RPMI7951 (cell line): ENCODE measurements at places on chromosomes 7 and 10. TPM values are rescaled to one million over a fixed set of nuclear protein-coding genes. Genes with fewer than 3 reads are reported as not detected.

GRCh38 chr7:80272560-80273239, 138.1 kb downstream of the GNAI1 start:
- no peak for DNase-seq

The SFRP4 gene
- total RNA-seq: 0.10 and 0.12 TPM in 2 replicates

DNA sequence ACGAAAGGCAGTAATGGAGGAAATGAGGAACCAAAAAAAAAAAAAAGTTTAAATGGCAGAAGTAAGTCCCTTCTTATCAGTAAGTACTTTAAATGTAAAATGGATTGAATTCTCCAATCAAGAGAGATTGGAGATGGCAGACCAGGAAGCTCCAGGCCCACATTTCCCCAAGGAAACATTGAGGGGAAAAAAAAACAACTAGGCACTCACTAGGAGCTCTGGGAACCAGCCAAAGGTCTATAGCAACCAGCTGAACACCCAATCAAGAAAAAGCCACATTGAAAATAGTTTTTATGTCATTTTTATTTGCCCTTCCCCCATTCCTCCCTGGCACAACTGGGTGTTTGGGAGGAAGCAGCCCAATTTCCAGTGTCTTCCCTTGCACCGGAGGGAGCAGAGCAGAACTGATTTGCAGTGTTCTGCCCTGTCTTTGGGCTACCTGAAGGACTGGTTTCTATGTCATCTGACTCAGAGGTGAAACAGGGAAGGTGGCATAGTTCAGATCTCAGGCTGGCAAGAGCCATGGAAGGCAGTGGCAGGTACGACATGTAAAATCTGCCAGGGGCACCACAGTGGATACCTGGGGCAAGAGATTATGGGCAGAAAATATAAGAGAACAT, 121.9 kb downstream of the SMURF1 start:
- no peak for DNase-seq

DNA sequence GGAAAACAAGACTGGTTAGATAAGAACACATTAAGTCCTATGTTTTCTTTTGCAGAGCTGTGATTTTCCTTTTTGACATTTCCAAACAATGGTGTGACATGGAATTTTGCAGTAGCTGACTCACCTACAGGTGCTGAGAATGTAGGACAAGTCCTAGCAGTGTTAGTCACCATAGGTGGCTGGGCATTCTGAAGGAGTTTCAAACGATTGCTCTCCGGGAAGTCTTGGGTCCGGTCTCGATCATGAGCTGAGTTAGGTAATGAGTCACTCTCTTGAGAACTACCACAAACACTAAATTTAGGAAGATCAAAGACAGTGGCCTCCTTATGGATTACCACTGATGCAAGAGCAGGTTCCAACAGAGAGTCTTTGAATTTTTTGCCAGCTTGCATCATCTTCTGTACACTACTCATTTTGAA, 3.6 kb downstream of the FIGNL1 start:
- peak; percentile 96 for DNase-seq

DNA sequence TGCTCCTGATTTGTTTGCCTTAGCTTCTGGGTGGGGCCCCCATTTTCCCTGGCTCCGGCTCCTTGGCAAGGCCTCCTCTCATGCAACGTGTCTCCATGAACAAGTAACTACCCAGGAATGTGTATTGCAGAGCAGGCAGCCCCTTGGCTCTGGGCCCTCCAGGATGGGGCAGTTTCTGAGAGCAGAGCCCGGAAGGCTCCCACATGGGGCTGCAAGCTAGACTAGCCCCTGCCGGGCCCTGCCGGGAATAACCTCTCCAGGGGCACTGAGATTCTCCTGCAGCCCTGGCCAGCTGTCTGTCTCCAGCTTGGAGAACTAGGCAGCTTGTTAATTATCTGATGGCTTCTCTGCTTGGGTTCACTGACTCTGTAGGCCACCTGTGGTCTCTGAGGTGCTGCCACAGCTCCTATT, 184.0 kb upstream of the INHBA start:
- DNase-seq: peak; percentile 96

The CTAGE6 gene
- total RNA-seq: 0.12 TPM in 1 of 2 replicates, not detected in the other

DNA sequence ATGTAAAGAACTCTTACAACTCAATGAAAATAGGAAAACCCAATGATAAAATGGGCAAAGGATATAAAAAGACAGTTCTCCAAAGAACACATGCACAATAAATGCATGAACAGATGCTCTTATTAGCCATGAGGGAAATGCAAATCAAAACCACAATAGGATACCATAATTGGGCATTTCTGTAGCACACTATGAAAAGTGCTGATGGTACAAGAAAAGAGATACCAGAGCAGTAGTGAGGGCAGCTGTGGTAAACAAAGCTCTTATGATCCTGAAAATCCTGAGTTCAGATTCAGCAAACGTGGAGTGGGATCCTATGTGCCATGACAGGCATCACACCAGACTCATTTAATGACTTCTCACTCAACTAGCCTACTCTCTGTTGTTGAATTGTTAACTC, 96.7 kb upstream of the SLC25A13 start:
- DNase-seq: no peak

- no peak for DNase-seq
Observed at GRCh38 chr10:13911821-13912520, 325.2 kb downstream of the PRPF18 start.

GRCh38 chr7:127252377-127252713, 396 bp downstream of the GRM8 start:
- no peak for DNase-seq

GRCh38 chr7:116512520-116513188, 12.2 kb upstream of the CAV1 start:
- peak; percentile 75 for DNase-seq

GRCh38 chr7:151426904-151427704, 12.8 kb downstream of the CRYGN start:
- no peak for DNase-seq

- no peak for DNase-seq
Observed at GRCh38 chr7:69677881-69678493, 79.7 kb downstream of the AUTS2 start.

The TAS2R3 gene
- 0.12 TPM in 1 of 2 replicates, not detected in the other for total RNA-seq

DNA sequence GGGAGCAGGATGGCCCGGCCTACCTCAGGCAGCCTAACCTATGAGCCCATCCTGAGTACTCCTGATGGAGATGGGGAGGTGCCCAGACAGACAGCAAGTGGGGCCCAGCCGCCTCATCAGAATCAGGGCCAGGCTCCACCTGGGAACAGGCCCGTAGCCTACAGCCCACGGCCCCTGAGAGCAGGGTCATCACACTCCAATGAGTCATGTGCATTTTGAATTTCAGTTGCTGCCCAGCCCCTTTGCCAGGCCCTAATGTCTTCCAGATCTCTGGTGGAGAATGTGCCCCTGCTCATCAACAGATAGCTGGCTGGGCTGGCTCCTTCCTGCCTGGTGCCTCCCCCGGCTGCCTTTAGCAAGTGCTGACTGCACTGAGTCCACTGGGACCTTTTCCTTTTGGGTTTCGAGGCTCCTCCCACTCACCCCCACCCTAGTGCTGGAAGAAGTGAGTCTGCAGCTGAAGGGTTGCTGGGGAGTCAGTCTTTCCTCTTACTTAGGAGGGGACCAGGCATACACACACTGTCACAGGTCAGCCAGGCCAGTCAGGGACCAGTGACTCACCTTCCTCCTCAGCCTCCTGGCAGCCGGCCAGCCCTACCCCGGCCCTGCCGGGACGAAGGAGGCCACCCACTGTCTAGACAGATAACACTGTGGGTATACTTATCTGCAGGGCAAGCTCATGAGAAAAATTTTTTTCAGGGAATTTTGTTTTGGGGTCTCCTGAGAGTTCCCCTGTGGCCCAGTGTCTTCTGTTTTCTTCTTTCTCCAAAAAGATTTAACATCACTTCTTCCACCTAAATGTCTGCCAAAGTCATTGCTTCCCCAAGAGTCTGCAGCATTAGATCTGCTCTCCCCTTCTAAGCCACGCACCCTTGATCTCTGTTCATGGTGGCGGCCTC, 9.1 kb upstream of the ASIC3 start:
- DNase-seq: peak; percentile 99

GRCh38 chr10:96910488-96911395, 78.6 kb downstream of the LCOR start:
- DNase-seq: peak; percentile 6

The KCP gene
- total RNA-seq: under 0.01 TPM in 1 of 2 replicates, not detected in the other

The CBX3 gene
- 403 and 427 TPM in 2 replicates for total RNA-seq

The GPNMB gene
- total RNA-seq: 146 and 188 TPM in 2 replicates

GRCh38 chr7:139396323-139396951, 36.7 kb downstream of the LUC7L2 start:
- DNase-seq: peak; percentile 17

DNA sequence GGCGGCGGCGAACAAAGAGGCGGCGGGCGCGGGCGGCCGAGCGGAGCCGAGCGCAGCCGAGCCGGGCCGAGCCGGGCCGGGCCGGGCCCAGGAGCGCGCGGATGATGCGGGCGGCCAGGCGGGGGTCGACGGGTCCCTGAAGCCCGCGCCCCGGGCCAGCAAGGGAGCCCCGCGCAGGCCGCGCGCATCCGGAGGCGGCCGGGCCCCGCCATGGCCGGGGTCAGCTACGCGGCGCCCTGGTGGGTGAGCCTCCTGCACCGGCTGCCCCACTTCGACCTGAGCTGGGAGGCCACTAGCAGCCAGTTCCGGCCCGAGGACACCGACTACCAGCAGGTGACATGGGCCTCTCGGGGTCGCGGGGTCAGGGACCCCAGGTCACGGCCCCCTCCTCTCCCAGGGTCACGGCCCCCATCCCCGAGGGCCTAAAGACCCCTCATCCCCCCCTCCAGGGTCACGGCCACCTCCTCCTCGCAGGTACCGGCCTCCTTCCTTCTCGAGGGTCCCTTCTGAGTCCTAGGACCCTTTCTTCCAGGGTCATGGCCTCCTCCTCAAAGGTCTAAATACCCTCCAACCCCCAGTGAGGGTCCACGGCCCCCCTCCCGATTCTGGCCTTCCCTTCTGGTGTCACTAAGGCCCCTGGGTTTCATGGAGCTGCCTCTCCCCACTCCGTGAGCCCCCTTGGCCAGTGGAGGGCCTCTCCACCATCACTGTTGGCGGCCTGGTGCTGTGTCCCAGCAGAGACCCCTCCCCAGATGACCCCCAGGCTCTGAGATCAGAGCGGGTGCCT, at the start of gene TTYH3:
TTYH3 (plus strand) TSS at position 41 of the 787 bp plus-strand sequence; CDS start at position 211, 170 bp downstream.
- peak; percentile 48 for DNase-seq

DNA sequence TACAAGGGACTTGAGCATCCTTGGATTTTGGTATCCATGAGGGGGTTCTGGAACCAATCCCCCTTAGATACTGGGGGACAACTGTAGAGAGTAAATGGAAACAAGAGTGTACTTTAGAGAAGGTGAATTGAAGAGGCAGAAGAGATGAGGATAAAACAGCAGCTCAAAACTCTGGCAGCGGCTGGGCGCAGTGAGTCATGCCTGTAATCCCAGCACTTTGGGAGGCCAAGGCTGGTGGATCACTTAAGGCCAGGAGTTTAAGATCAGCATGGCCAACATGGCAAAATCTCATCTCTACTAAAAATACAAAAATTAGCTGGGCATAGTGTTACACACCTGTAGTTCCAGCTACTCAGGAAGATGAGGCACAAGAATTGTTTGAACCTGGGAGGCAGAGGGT, 218.7 kb downstream of the GALNT17 start:
- no peak for DNase-seq

DNA sequence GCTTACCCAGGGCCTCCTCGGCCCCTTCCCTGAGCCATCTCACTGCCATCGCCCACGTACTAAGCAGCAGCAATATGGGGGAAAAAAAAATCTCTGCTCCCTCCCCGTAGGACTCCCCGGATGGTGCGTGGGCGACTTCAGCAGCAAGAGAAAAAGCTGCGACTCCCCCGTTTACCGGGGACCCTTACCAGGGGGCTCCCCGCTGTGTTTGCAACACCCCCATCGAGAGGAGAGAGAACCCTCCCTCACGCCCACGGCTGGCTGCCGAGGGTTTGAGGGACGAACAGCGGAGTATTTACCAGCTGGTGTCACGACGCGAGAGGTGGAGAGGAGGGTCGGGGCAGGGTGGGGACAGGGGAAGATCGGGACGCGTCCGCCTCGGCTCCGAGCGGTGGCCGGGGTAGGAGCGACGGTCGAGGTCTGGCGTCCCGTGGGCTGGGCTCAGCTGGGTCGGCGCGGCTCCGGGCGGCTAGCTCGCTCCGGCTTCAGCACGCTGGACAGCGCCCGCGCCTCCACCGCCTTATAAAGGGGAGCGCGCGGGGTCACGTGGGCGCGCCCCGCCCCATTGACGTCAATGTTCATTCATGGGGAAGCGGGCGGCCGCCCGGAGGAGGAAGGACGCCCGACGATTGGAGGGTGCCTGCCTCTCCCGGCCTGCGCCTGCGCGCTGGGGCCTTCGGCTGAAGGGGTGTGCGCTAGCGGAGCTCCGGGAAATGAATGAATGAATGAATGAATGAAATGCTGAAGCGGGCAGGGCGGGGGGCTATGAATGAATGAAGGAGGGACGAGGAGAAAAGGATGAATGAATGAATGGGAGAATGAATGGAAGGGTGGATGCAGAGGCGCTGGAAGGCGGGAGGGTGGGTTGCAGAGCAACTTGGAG, at the start of gene VGF:
VGF (minus strand) TSS at position 495 of the 883 bp plus-strand sequence. CDS start 726 bp downstream, outside the sequence.
- DNase-seq: peak; percentile 92

DNA sequence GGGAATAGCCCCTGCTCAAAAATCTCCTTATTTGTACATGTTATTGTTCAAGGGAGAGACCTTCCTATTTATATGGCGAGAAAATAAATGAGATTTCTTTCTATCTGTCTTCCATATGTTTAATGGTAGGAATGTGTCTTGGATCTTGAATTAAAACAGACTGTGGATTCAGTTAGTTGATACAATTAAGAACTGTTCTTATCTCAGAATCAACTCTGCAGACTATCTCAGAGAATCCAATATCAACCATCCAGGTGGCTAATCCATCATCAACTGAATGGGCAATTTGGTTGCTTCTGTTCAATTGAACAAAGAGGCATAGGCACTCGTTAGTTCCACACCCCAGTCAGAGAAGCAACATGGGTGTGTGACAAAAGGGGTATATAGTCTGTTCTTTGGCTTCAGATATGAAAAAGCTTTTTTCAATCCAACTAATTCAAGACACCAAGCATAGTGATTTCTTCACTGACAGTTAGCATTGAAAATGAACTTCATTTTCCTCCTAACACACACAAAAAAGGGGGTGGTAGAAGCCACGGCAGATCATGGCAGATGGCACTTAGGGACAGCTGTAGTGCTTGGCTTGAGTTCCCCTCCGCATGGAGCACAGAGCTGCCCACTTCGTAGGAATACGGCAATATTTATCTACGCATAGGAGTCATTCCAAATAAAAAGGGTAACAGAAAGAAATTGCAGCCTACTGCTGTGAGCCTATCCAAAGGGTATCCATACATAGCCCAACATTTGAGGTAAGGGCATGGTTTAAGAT, 135.9 kb downstream of the KIAA1217 start:
- no peak for DNase-seq

- DNase-seq: peak; percentile 77
Observed at GRCh38 chr10:110273474-110273873, 31.2 kb downstream of the SMNDC1 start.

DNA sequence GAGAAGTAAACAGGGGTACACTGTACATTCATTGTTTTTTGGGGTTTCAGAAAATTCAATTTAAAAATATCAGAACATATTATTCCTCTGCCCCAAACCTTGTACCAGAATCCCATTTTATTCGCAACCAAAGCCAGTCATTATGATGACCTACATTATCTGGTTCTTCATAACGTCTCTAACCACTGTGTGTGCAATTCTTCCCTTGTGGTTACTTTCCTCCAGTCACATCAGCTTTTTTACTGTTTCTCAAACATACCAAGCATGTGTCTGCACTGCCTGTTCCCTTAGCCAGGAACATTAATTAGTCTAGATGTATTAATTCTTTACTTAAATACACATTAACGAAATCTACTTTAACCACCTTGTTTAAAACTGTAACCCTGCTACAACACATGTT, 64.8 kb downstream of the THSD7A start:
- DNase-seq: no peak
